ENCODE measurements at places on chromosomes 3 and 15. TPM values are rescaled to one million over a fixed set of nuclear protein-coding genes. Genes with fewer than 3 reads are reported as not detected.

UCN2 gene
- total RNA-seq, result 8.9 TPM

CHST13 gene
- total RNA-seq, result 0.78 TPM

PLSCR2 gene
- total RNA-seq, result not detected

ZNF660 gene
- not detected for total RNA-seq

NR2F2 gene
- total RNA-seq, result 23.9 TPM

WDR49 gene
- total RNA-seq, result not detected

CPNE9 gene
- 0.17 TPM for total RNA-seq

ARGFX gene
- total RNA-seq, result not detected

C3orf20 gene
- total RNA-seq, result 0.06 TPM

FBLN2 gene
- total RNA-seq, result 2.1 TPM

CD86 gene
- total RNA-seq, result not detected

GANC gene
- total RNA-seq, result 7.4 TPM

BCHE gene
- 1.1 TPM for total RNA-seq

CACNA1D gene
- 0.57 TPM for total RNA-seq

ZNF385D gene
- total RNA-seq, result 0.42 TPM

SERPINI1 gene
- total RNA-seq, result 3.1 TPM

CFAP91 gene
- total RNA-seq, result 0.31 TPM

POLQ gene
- total RNA-seq, result 5.9 TPM

IMPG2 gene
- total RNA-seq, result not detected

ZNF501 gene
- not detected for total RNA-seq

DGKG gene
- total RNA-seq, result 8.1 TPM

SNTN gene
- not detected for total RNA-seq

LYZL4 gene
- total RNA-seq, result not detected

P2RY1 gene
- total RNA-seq, result 0.50 TPM

DUOX1 gene
- not detected for total RNA-seq

IL17RC gene
- total RNA-seq, result 34.2 TPM

RPUSD3 gene
- total RNA-seq, result 55.6 TPM

Measured in A549 treated with Mapracorat at 1 μM for 4 hours (cell line).